ENCODE measurements at places on chromosomes 7 and 10.

GRCh38 chr7:135980665-135981180, 3.6 kb upstream of the MTPN start:
- DNase-seq: peak; percentile 46

DNA sequence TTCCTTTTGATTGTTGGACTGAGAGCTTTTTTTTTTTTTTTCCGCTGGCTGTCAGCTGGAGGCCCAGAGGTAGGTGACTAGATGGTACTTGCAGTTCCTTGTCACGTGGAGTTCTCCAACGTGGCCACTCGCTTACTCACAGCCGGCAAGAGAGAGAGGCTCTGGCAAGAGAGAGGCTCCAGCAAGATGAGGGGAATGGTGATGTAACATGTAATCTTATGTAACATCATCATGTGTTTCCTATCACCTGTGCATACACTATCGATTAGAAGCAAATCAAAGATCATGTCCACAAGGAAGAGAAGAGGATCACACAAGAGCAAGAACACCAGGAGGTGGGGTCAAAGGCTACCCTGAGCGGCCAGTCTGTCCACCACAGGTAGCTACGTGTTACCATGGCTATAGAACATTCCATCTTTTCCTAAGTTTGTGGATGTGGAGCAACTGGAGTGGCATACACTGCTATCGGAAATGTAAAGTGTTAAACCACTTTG, 4.0 kb upstream of the BORCS7 start:
- DNase-seq: no peak

DNA sequence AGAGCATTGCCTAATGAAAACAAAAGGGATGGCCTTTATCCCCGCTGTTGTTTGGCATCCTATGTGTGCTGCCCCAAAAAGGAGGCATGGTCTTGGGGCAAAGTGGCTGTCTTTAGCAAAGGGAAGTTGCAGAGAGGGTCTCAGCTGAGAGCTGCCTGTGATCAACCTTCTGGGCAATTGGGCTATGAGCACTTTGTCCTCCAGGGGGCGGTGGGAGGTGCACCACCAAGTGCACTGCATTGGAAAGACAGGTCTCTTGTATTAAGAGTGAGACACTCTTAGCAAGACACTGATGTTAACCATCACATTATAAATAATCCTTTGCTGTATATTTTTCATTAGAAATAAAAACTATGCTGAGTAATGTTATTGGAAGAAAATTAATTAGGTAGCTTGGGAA, 314.8 kb downstream of the POM121L12 start:
- DNase-seq: no peak

GRCh38 chr10:32146166-32146565, 89.9 kb upstream of the KIF5B start:
- DNase-seq: no peak

- DNase-seq: no peak
Observed at GRCh38 chr7:603152-603951, 83.7 kb upstream of the PDGFA start.

DNA sequence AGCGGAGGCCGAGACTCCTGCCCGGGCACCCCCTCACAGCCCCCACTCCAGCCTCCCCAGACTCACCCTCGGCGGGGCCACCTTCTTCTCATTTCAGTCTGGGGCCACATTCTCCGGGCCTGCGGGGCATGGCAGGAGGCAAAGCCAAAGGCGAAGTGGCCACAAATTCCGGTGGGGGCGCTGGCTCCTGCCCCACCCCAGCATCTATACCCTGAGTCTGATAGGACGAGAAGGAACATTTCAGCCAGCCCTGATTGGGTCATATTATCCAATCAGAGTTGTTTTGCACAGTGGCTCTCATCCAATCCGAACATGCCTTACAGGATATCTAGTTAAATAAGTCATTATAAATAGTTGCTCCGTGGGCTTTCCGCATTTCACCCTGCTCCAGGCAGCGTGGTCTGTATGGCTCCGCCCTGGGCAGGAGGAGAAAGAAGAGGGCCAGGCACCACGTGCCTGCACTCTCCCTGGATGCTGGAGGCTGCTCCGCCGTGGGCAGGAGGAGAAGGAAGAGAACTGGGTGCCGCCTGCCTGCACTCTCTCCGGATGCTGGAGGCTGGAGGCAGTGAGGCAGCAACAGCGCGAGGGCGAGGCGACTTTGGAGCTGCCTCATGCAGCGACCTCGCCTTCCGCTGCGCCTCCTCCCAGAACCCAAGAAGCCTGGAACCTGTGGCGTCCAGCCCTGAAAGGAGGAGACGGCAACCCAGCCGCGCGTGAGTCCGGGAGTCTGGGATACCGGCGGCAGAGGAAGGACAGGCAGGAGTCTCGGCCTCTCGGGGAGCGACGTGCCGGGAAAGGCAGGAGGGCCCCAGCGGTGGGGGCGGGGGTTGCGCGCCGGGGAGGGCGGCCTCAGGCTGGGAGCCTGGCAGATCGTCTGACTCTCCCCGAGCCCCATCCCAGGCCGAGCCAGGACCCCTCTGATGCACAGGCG, 162.9 kb downstream of the ZNF33B start:
- DNase-seq: no peak

- DNase-seq: no peak
Observed at GRCh38 chr10:819326-819725, 112.2 kb downstream of the LARP4B start.

DNA sequence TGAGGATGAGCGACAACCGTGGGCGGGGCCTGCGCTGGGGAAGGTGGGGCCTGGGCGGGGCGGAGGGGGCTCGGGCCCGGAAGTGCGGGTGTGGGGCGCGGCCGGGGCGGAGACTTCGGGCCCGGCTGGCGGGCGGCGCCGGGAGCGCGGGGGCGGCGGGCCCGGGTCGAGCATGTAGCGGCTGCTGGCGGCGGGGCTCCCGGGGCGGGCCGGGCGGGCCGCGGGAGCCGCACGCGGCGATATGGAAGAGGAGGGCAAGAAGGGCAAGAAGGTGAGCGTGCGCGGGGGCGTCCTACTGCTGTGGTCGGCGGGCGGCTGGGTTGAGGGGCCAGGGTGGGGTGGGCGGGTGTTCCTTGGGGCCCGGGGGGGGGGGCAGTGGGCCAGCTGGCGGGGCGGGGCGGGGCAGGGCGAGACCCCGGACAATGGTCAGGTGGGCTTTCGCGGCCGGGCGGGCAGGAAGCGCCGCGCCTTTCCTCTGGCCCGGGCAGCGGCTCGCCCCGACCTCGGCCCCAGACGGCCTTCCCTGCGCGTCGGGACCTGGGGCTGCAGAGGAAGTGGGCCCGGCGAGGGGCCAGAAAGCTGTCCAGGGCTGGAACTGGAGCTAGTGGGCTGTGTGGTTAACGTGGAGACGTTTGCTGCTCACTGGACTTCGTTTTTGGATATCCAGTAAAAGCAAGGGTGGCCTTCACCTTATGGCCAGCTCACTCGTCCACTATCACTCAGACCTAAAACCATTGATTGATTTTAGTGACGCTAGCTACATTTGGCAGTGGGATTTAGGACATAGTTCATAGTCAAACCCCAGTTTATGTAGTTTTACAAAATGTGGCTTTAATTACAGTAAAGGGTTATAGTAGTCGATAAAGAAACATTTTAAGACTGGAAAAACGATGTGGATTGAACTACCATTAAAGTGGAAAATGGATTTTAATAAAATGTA, at the start of gene CCM2:
Gene CCM2 (plus strand): TSS at position 109 of the 940 bp plus-strand sequence. CDS start 133 bp downstream, at position 242.
- no peak for DNase-seq

DNA sequence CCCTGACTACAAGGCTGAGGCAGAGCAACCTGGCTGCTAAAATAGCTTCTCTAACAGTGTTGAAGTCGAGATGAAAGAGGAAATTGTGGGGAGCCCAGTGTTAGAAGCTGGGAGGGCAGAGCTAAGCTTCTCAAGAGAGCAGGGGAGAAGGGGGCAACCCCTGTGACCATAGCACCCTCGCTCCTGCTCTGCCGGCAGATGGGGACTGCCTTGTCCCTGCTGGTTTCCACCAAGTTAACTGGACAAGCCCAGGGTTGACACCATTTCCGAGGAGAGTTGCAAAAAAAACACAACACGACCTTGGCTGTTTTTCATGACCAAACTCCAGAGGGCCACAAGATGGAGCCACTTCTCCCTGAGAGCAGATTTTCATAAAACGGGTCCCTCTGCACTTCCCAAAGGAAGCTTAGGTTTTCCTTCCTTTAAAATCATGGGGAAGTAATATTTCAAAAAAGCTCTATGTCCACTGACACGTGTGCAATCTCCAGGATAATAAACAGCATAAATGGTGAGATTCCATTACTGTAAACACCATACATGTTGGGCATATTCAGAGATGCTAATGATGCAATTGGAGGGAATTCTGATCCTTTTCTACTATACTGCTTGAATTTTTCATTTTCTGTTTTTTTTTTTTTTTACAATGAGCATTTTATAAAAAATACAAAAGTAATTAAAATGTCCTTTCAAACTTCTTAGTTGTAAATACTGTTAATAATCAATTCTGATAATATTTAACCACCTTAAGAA, 140.4 kb downstream of the PIP4K2A start:
- DNase-seq: no peak

GRCh38 chr7:22698767-22699166, 28.2 kb upstream of the IL6 start:
- DNase-seq: no peak

DNA sequence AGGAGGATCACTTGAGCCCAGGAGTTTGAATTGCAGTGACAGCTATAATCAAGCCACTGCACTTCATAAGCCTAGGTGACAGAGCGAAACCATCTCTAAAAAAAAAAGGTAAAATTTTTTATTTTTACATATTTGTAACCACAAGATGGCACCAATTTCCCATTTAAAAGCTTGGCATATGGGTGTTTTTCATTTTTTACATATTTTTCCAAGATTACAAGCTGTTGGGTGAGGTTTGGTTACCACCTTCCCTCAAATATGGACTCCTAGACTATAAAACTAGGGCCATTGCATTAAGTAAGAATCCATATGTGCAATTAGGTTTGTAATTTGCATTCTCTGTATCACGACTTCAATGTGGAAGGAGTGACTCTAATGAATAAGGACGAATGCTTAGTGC, 129.3 kb upstream of the ACBD5 start:
- DNase-seq: no peak

- DNase-seq: no peak
Observed at GRCh38 chr7:126460664-126461063, 792.1 kb downstream of the GRM8 start.

GRCh38 chr10:48518986-48519385, 85.9 kb downstream of the ARHGAP22 start:
- DNase-seq: no peak

DNA sequence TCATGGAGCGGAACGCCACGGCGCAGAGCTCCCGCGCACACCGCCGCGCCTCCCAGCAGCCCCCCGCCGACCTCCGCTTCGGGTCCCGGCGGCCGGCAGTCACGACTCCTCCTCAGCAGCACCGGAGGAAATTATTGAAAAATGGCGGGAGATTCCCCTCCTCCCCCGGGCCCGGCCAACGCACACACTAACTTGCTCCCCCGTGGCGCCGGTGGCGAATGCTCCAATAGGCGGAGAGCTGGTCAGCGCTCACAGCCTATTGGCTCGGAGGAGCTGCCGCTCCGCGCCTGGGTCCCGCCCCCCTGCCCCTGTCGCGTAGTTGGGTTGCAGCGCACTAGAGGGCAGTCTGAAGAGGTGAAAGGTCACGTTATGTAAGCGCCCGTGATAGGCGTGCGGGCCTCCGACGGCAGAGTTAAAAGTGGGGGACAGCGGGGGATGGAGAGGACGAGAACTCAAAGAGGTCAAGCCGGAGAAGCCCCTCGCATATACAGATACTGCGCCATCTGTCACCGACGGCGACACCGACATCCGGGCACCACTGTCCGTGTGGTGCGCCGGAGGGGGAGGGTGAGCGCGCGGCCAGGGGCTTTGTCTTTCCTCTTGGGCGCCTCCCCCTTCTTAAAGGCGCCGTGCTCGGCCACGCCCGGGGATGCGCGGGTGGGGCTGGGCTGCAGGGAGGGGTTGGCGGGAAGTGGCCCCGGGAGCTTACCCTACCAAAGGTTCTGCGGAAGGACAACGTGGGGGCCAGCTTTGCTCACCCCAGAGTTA, at the start of gene BAZ1B:
Gene BAZ1B (minus strand): TSS at position 189 of the 768 bp plus-strand sequence. CDS start 360 bp downstream, outside the sequence.
- peak; percentile 95 for DNase-seq

- no peak for DNase-seq
Observed at GRCh38 chr10:110275128-110275729, 29.5 kb downstream of the SMNDC1 start.

DNA sequence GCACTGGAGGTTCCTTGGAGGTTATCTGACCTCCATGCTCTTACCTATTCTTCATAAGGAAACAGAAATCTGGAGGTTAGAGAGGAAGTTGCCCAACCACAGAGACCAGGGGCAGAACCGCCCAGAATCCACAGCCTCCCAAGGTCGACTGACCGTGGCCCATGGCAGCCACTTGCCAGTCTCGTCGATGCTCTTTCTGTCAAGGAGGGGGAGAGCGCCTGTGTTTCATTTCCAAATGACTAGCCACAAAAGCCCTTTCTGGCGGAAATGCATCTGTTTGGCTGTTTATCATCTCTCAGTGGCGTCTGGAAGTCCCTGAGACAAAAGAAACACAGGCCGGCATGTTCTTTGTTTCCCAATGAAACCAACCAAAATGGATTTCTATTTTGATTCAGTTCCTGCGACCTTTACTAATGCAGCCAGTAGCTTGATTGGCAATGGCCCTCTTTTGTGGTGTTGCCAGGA, 2.9 kb downstream of the RAMP3 start:
- DNase-seq: no peak

DNA sequence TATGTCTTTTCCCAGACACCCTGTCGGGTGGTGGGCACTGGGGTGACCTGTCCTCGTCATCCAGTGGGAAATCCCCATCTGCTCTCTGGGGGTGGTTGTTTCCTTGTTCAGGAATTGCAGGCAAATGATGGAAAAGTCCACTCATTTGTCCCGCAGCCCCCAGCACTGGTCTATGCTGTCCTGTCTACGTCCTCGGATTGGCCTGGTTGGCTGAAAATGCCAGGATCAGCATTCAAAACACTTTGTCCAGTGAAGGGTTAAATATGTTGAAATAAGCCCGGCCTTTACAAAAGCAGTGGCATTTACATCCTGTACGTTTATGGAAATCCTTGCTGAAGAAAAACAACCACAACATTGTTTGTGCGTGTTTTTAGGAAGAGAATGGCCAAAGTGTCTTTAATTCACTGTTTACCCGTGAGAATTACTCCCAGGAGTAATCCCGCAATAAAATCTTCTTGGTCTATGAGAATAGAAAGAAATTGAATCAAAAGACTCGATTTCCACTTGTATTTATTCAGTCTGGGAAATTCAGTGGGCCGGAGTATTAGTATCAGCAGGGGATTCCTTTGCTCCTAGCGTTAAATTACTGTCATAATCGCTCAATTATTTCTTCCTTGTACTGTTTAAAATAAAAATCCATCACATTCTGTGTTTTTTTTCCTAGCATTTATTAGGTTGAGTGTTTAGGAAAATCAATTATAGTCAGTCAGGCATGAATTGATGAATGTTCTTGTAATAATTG, 116.8 kb upstream of the SH2B2 start:
- DNase-seq: no peak

- no peak for DNase-seq
Observed at GRCh38 chr7:1922071-1922869, 252.2 kb downstream of the ELFN1 start.

DNA sequence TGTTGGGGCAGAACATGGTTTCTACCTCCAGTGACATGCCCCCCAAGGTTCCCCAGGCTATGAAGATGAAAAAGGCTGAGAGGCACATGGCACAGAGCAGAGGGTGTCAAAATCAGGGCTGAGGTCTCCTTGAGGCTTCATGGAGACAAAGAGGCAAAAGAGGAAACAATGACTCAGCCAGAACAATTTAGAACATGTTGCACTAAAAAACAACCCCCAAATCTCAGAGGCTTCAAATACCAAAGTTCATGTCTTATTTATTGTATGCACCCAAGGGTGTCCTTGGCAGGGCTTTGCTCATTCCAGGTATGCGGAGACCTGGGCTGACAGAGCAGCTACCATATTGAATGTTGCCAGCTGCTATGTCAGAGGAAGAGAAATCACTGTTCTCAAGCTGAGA, 964.1 kb downstream of the GRID1 start:
- no peak for DNase-seq

All from T-helper 1 cell (primary cell).